Fibroblast of skin of left quadriceps (primary cell): ENCODE measurements at places on chromosomes 1 and 21.

DNA sequence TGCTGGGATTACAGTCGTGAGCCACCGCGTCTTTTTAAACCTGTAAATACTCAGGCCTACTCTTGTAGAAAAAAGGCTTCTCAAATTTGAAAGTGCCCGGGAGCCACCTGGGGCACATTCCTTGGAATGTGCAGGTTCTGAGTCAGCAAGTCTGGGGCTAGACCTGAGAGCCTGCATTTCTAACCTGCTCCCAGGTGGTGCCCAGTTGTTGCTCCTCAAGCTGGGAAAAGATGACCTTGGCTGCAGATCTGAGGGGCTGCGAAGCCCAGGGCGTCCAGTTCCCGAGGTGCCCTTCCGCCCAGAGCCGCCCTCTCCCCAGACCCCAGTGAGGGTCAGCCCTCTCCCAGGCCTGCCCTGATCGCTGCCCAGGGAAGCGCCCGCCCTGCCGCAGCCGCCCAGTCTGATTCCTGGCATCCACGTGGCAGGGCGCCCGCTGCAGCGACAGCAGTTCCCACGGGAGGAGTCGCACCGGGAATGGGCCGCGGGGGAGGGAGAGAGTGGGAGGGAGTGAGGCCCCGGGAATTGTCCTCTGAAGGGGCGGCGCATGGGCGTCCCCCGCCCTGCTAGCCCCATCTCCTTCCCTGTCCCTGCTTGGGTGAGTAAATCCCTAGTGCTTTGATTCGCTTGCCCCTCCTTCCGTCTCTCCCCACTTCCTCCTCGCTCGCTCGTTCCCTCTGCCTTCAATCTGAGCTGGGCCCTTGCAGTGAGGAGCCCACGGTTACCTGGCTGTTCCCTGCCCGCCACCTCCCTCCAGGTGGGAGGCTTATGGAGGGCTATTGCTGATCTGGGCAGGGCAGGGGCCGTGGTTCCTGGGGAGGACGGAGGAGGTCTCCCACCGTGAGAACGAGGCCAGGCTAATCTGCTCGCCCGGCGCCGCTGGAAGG, 18.8 kb upstream of the TENT5B start:
- DNase-seq = peak; percentile 41

- DNase-seq = no peak
Observed at GRCh38 chr1:29670752-29671151, 434.4 kb downstream of the PTPRU start.

GRCh38 chr1:201228011-201228983, 37.7 kb downstream of the IGFN1 start:
- no peak for DNase-seq

GRCh38 chr1:55702064-55702463, 486.9 kb upstream of the USP24 start:
- no peak for DNase-seq

DNA sequence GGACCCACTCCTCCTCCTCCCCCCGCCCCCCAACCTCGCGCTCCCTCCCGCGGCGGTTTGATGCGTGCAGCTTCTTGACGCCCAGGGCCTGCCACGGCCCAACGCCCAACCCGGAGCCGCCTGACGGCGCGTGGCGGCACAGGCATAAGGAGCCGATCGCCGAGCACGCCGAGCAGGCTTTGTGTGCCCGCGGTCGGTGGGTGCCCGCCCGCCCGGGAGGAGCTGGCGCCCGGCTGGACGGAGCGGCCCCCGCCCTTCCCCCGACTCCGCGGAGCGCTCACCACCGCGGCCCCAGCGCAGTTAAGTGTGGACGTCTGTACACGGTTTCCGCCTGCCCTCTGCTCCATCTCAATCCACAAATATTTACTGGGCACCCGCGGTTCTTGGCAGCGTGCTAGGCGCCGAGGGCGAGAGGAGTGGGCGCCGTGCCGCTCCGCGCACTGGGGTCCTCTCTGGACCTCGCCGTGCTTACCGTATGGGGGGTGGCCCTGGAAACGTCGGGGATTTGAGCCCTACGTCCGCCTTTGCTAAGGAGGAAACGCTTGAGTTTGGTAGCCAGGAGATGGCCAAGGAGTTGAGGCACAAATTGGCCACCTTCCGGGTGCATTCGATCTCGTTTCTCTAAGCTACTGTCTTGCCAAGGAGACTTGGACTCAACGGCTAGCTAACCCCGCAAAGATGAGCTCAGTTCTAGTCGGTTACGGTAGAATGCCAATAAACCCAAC, 444 bp upstream of the HDGF start:
- peak; percentile 94 for DNase-seq

DNA sequence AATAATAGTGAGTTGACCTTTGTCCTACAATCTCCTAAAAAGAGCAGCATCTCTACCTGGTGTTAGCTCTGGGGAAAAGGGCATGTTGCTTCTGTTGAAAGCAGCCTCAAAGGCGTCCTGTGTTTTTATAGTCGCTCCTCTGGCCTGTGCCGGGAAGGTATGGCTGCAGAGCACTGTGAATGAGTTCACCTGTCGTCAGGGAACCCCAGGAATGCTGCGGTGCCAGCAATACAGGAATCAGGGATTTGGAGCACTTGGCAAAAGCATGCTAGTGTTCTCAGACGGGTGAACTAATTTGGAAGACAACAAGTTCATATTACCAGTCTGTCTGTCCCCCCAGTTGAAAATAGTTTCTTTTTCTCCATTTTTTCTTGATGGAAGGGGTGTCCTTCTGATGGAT, 60.3 kb upstream of the PGD start:
- no peak for DNase-seq

DNA sequence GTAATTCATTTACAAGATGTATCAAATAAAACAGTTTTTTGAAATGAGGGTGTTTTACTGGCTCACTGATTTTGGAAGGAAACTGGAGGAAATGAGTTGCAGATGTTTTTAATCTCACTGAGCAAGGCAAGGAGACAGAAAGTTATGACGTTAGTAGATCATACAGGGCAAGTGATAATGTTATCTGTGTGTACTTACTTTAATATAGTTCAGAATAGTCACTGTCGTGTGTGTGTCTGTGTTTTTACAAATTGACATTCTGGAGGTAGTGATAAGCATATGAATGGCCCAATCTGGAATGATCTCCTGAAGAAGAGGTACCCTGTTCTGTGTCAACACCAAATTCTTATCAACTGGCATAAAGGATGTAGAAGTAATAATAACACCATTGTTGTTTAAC, 1.9 kb upstream of the GBP4 start:
- DNase-seq = peak; percentile 29

GRCh38 chr1:26602378-26602959, 72.9 kb downstream of the RPS6KA1 start:
- DNase-seq = peak; percentile 48

DNA sequence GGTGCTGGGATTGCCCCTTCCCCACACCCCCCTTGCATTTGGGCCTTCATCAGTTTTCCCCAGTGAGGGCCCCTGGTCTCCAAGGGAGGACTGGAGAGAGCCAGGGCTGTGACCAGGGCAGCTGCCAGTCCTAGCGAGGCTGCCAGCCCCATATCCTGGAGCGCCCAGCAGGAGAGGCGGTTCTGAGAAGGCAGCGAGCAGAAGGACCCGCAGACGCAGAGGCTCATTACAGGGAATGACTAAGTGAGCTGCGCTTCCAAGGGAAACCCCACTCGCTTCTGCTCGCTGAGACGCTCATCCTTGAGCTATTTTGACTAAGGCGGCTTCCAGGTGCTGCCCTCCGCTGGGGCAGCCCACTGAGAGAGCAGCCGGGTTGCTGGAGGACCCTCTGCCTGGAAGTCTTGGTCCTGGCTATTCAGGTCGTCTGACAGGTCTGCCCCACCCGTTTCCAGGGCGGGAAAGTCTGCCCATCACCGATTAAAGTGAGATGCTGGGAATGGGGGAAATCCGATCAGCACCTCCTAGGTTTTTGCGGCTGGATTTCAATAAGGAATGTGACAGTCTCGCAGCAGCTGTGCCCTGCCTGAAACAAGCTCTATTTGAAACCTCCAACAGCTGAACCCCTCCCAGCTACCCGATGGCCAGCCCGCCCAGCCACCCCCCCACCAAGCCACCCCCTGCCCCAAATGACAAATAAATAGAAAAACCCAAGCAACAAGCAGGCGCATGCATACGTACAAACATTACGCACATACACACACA, 2.8 kb downstream of the KCNN3 start:
- DNase-seq = no peak

DNA sequence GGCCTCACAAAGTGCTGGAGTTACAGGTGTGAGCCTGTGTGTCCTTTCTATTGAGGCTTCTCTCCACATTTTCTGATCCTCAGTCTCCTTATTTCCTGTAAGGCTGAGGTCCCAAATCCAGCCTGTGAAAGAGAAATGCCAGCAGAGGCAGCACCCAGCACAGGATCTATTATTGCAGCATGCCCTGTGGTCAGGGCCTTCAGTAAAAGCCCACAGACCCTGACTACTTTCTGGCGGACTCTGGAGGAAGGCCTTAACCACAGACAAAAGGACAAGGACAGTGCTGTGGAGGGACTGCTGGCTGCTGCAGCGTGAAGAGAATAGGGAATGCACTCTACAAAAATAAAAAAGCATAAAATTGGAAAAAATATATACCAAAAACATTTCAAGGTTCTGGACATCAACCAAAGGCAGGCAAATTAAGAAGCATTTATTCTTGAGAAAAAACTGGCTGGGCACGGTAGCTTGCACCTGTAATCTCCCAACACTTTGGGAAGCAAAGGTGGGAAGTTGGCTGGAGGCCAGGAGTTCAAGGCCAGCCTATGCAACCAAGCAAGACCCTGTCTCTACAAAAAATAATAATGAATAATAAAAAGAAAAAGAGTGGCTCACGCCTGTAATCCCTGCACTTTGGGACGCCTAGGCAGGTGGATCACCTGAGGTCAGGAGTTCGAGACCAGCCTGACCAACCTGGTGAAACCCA, 9.4 kb upstream of the PGD start:
- DNase-seq = no peak

- no peak for DNase-seq
Observed at GRCh38 chr1:25145775-25146393, 86.4 kb downstream of the SYF2 start.

DNA sequence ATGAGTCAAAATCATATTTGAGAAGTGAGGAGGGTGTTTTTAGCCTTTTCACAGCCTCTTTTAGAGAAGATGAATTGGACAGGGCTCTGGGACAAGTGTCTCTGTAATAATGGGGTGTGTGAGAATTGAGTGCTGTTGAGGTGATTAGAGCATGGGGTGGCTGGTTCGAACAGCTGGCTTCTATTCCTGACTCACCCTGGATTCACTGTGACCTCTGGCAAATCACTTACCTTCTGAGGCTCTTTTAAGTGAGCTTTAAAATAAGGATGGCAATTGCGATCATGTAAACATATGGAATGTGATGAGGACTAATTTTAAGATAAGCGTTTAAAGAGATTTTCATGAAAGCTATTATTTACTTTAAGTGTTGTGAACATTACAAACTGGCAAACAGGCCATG, 243.4 kb downstream of the ADGRL2 start:
- DNase-seq = no peak

- no peak for DNase-seq
Observed at GRCh38 chr1:33005838-33006421, 30.8 kb downstream of the AK2 start.

DNA sequence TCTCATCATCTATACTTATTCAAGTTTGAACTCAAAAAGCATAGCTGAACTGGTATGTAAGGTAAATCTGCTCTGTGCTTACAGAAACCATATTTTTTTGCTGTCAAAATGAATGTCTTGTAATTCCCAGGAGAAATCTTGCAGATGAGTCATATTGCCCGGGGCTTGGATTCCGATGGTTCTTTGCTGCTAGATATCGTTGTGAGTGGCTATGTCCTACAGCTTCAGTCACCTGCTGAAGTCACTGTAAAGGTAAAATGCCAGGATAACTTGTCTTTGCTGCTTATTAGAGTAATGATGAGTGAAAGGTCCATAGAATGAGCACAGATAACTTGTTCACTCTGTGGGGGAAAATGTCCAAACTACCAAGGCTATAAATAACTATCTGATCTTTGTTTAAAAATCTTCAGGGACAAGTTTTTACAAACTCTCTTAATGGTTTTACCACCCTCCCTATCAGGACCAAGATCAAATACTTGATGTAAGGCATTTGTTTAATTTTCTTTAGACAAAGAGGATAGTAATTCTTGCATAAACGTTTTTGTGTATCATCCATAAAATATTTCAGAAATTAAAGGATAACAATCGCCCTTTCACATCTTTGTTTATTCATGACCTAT, 222.3 kb downstream of the TPR start:
- DNase-seq = peak; percentile 31

GRCh38 chr1:150973258-150973835, 1.3 kb downstream of the CERS2 start:
- no peak for DNase-seq

- no peak for DNase-seq
Observed at GRCh38 chr1:232183802-232184201, 446.1 kb downstream of the SIPA1L2 start.

GRCh38 chr1:109133002-109133706, 19.2 kb downstream of the ELAPOR1 start:
- no peak for DNase-seq
